ENCODE measurements at places on chromosomes 7 and 10.
A peak's percentile ranks its signal among the peaks of the same experiment; 100 is the strongest.

DNA sequence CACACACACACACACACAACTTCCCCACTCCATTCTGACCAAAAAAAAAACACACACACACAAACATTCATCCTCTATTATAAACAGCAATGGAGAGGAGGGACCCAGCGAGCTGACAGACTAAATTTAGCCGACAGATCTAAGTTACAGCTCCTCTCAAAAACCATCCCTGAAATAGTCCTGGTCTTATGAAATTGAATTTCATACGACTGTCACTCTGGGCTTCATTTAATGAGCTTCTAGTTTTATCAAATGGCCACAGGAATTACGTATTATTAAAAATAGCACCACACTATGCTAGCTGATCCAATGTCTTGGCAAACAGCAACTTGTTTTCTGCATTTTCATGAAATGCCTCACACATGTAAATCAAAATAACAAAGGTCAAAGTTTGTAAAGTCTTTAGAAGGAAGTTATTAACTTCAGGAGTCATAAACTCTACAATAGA lies 131.3 kb upstream of the ASAH2 start:
- no peak for DNase-seq

GRCh38 chr7:35658606-35659201 lies 36.2 kb downstream of the HERPUD2 start:
- no peak for DNase-seq

- no peak for DNase-seq
Observed at GRCh38 chr10:80966326-80966986, 428.8 kb downstream of the SH2D4B start.

GRCh38 chr10:13271552-13272163 lies 28.2 kb downstream of the PHYH start:
- peak; percentile 5 for DNase-seq

GRCh38 chr10:78298835-78299234 lies 265.2 kb downstream of the RPS24 start:
- DNase-seq = no peak

- no peak for DNase-seq
Observed at GRCh38 chr10:52446391-52446790, 132.3 kb downstream of the DKK1 start.

GRCh38 chr10:63692220-63692896 lies 171.2 kb downstream of the REEP3 start:
- DNase-seq = peak; percentile 63

GRCh38 chr7:19117091-19117869 lies at the start of gene TWIST1:
Gene TWIST1, minus strand, starts transcription at chr7:19117636. Its CDS starts 315 bp downstream, at chr7:19117321.
- peak; percentile 27 for DNase-seq

GRCh38 chr7:128035712-128036111 lies 4.5 kb upstream of the LRRC4 start:
- DNase-seq = no peak

- DNase-seq = no peak
Observed at GRCh38 chr7:119515962-119516361, 757.0 kb upstream of the KCND2 start.

DNA sequence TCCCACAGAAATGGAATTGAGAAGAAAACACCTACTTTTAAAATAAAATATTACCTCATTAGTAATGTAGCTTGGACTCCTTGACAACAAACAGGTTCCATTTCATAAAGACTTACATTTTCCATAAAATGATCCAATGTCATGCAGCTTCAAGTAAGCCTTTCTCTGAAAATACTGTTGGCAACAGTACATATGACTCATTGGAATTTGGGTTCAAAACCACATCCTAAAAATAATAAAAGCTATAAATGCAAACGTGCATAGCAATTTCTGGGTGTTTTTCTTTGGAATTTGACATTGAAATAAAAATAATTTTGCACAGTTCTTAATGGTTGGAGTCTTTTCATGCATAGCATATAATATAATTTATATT lies 47.9 kb downstream of the FHIP2A start:
- DNase-seq = no peak

DNA sequence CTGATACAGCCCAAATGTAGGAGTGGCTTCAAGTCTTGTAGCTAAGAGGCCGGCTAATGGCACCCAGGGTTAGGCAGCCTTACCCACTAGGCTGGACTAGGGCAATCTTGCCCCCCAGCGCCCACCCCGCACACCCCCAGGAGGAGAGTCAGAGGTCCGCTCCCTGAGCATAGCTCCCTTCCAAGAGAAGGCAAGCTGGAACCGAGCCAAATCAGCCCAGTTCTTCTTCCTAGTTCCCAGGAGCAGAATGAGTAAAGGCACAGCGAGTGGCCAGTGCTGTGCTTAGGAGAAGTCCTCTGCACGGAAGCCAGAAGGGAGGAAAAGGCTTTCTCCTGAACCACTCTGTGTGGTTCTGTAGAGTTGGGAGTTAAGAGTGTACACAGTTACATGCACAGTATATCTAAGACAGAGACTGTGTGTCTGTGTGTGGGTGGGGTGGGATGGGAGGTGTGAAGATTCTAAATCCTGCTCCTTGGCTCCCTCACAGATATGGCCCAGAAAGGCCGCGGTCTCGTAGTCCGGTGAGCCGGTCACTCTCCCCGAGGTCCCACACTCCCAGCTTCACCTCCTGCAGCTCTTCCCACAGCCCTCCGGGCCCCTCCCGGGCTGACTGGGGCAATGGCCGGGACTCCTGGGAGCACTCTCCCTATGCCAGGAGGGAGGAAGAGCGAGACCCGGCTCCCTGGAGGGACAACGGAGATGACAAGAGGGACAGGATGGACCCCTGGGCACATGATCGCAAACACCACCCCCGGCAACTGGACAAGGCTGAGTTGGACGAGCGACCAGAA lies 59.7 kb upstream of the PDCD4 start:
- no peak for DNase-seq

- DNase-seq = no peak
Observed at GRCh38 chr10:127427926-127428325, 121.2 kb upstream of the NPS start.

- no peak for DNase-seq
Observed at GRCh38 chr10:113924664-113925063, 70.2 kb downstream of the NHLRC2 start.

- DNase-seq = no peak
Observed at GRCh38 chr10:60898321-60898720, 45.7 kb downstream of the RHOBTB1 start.

GRCh38 chr7:121449735-121450240 lies 53.7 kb upstream of the FAM3C start:
- no peak for DNase-seq

DNA sequence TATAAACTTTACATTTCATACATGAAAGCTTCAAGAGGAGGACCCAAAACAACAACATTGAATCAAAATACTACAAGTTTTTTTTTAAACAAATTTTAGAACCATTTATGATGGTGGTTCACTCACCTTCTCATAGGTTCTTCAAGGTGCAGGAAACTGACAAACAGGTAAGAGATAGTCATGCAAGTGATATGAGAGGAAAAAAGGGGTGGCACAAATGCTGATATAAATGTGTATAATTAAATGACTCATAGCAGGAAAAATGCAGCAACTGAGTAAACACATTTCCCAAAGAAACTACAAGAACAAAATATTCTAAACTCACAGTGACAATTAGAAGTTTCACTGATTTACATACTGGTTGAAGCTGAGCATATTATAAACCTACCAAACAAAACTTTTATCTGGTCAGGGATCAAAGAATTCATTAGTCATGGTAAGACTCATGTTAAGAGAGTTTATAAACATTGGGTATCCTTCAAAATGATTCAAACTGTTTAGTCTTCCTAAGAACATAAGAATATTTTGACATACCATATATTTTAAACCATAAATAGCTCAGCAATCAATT lies 14.1 kb downstream of the ZWINT start:
- no peak for DNase-seq

DNA sequence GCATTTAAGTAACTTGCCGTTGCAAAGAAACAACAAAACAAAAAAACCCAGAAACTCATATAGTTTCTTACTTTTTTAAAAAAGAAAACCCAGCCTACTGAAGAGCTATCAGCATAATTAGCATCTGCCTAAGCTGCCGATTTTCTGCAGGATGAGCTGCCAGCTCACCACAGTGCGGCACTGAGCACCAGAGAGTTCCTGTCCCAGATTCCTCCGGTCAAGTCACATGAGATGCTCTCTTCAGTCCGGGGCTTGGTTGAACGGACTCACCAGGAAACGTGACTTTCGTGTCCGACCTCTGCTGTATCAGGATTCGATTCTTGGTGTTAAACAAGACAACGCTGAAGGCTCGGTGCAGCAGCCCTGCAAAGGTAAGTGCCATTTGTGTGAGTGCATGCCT lies 3.2 kb downstream of the IDI2 start:
- no peak for DNase-seq

- no peak for DNase-seq
Observed at GRCh38 chr10:12727832-12728215, 273.7 kb downstream of the CCDC3 start.

DNA sequence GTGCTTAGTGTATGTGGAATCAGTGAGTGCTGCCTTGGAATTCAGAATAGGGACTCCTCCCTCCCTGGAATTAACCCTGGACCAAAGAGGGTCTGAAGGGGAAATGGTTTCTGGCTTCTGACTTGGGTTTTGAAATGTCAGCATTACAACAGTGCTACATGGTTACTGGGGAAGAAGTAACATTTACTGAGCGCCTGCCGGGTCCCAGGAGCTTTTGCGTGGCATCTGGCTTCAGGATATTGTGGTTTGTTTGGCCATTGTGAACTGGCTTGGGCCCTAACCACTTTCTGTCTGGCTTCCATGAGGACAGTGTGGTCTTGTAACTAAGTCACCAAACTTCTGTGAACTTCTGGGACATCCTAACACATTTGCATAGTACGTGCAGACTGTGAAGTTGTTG lies 21.3 kb downstream of the TSPAN15 start:
- peak; percentile 45 for DNase-seq

DNA sequence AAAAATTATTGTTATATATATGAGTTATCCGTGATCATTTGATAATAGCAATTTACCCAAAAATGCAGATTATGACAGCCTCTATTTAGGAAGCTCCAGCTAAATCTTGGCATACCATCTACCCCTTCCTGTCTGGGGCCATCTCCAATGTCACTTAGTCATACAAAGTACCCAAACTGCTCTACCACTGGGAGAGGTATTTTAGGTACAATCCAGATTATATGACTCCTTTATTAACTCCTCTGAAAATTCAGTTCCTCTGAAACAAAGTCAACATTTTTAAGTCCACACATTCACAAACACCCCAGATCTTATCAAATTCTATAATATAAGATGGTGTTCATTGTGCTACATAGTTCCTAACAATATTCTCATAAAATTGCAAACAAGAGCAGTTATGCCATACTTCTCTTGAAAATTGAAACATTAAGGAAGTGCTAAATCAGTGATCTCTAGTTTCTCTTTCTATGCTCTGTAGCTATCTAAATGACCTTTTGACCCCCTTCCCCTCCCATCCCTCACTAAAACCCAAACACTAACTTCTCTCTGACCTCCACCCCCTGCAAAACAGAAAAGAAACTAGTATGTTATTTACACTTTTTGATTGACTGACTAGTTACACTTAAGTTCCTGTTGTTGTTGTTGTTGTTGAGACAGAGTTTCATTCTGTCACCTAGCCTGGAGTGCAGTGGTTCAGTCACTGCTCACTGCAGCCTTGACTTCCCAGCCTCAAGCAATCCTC lies 16.4 kb downstream of the HOXA1 start:
- peak; percentile 66 for DNase-seq

GRCh38 chr7:106012935-106013439 lies 49.9 kb downstream of the CDHR3 start:
- DNase-seq = no peak

DNA sequence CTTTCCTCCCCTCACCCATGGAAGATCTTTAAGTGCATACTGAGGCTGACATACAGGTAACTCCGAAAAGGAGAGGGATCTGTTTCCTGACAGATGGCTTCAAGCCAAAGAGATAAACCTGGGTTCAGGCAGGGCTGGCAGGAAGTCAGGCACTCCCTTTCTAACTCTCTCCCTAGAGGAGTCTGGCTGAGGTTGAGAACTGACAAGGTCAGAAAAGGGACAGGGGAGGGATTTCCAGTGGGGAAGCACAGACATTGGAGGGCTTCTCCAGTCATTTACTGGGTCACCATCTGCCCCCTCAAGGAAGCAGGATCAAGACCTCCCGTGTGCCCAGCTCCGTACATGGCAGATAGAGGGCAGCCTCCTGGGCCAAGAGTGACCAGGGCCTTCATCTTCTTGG lies 31.6 kb downstream of the TLX1 start:
- no peak for DNase-seq

Data from inflammatory macrophage treated with lipopolysaccharide for 4 hours (primary cell).